ENCODE measurements at places on chromosomes 4 and X.
A peak's percentile ranks its signal among the peaks of the same experiment; 100 is the strongest.

DNA sequence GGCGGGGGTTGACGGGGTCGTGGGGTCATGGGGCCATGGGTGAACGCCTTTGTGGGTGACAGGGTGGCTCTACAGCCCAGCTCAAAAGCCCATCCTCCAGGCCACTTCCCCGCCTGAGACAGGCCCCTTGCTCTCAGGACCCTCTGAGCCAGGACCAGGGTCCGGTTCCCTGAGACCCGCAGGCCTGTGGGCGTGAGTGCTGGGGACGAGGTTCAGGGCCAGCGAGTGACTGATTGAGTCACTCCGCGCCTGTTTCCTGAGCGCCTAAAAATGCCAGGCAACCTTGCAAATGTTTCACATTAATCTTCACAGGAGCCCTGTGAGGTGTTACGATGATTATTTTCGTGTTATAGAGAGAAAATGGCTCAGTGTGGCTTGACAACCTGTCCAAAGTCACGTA lies 97.8 kb downstream of the ZNF674 start:
- no peak for DNase-seq

DNA sequence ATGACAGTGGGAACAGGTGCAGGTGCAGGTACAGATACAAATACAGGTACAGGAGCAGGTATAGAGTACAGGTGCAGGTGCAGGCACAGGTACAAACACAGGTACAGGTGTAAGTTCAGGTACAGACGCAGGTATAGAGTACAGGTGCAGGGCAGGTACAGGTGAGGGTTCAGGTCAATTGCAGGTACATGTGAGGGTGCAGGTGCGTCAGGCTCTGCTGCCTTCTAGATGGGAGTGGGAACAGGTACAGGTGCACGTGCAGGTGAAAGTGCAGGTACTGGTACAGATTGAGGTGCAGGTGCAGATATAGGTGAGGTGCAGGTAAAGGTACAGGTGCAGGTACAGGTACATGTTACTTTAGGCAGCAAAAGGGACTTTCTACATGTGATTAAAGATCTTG lies 85.7 kb downstream of the CRLF2 start:
- no peak for DNase-seq

GRCh38 chr4:173252024-173252935 lies 81.9 kb downstream of the HMGB2 start:
- no peak for DNase-seq

- DNase-seq = no peak
Measured at GRCh38 chrX:47918274-47918673, 81.6 kb downstream of the ZNF81 start.

- no peak for DNase-seq
Measured at GRCh38 chrX:261919-262352, 19.2 kb upstream of the PLCXD1 start.

GRCh38 chrX:48896611-48897011 lies 957 bp downstream of the TIMM17B start:
- no peak for DNase-seq

- no peak for DNase-seq
Measured at GRCh38 chr4:30714408-30715031, 5.6 kb upstream of the PCDH7 start.

DNA sequence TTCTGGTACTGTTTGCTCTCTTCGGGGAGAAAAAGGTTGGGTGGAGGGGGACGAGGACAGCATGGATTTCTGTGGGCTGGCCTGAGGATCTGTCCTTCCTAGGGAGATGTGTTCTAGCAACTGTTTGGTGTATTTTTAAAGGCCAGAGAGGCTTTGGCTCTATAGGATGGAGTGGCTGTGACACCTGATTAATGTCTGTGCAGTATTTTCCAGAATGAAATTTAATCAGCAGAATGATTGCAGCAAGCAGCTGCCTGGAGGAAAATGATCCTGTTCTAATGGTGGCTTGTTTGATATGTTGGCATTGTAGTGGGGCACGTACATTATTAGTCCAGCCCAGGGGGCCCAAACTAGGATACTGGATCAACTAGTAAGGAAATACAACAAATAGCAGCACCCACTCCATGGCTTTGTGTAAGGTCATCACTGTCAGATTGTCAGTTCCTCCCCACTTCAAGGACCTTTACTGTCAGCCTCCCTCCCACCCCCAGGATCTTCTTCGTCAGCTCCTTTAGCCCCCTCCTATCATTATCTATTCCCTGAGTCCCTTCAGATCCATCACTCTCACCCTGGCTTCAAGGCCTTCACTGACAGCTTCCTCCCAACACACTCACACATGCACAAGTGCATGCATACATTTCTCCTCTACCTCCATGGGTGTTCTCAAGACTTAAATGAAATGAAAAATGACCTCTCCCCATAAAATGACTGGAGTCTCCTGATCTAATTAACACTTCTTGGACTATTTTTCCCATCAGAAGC lies 10.4 kb upstream of the TMEM255A start:
- no peak for DNase-seq

GRCh38 chrX:17403189-17403691 lies 28.2 kb downstream of the NHS start:
- no peak for DNase-seq

- no peak for DNase-seq
Measured at GRCh38 chr4:53616219-53616618, 24.9 kb upstream of the LNX1 start.

- DNase-seq = no peak
Measured at GRCh38 chrX:47817421-47817820, 19.3 kb upstream of the ZNF81 start.

DNA sequence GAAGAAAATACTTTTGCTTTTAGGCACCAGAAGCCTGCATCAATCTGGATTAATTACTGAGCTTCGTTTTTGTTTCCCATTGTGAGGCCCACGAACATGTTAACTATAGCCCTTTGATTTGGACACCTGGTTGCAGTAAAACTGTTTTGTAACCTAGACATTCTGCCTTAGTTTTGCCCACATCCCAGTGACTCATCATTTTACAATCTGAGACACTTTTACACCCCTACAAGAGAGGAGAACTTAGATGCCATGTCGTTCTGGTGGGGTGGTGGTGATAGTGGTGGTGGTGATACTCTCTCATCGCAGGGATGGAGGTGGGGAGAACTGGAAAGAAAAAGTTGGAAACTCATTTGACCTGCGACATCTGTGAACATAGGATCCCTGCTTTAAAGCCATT lies 1257.2 kb downstream of the ADGRL3 start:
- no peak for DNase-seq

DNA sequence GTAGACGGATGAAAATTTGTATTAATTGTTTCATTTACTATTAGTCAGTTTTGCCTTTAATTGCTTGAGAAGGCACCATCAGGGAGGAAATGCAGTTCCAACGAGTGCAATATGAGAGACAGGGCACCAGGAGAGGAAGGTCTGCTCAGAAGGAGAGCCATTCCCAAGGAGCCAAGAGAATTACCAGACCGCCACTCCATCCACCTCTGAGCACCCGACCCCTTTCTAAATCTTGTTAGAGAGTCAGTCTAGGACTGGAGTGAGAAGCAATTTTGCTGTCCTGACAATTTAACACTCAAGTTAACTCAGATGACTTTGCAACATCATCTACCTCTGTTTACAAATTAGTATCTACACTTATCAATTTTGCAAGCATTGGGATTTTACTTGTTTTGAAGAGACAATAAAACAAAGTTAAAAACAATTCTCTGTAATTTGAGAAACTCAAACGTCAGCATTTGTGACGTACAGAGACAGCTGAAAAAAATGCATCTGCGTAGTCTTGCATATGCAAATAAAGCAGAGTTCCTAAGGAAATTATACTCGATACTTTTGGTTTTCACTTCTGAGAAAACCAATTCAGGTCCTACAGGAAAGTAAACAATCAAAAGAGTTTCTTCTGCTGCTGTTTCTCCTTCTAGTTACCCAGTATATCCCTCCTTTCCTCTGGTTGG lies 1704.7 kb upstream of the TENM3 start:
- DNase-seq = no peak

- peak; percentile 32 for DNase-seq
Measured at GRCh38 chr4:88605736-88606135, 13.5 kb downstream of the HERC3 start.

GRCh38 chr4:121814756-121815155 lies 8.9 kb downstream of the CCNA2 start:
- DNase-seq = no peak

DNA sequence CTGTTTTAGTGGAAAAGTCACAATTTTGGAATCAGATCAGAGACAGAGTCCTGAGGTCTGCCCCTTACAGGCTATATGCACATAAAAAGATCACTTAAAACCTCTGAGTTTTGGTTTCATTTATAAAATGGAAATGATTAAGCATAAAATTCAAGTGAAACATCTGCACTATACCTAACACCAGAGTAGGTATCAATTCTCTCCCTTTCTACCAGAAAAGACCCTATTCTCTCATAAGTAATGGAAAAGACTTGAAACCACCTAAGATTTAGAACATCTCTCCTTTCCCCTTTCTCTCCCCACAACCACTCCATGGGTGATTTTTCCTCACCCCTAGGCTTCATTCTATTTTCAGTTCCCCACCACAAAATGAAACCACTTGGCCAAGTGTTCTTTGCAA lies 907 bp downstream of the LHFPL1 start:
- DNase-seq = peak; percentile 5

DNA sequence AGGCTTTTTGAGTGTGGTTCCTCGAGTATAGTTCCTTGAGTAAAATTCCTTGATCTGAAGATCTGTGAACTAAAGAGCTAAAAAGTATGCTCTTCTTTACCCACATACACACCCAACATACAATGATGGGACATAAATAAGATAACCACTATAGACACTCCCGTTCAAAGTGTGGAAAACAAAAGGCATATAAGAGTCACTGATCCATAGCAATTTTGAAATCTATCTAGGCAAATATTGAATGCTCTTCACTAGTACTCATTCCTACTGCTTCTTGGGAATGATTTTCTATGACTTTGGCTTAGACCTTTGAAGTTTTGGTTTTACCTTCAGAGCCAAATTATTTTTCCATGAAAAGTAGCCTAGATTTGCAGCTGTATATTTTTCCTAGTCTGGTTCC lies 26.4 kb downstream of the PITX2 start:
- no peak for DNase-seq

DNA sequence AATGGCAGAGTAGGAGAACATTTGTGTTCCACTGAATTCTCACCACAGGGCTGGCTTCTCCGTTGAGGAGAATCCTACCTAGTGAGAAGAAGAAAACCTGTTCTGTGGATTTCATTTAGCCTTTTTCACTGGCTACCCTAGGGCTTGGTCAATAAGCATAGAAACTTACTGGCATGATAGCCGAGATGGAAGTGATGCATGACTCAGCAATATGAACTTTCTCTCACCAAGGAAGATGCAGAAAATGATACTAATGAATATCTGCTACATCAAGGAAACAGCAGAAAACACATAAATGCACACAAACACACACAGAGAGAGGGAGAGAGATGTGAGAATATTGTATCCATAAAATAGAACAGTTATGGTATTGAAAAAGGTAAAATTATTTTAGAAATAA lies 216.3 kb downstream of the HHIP start:
- no peak for DNase-seq

GRCh38 chr4:164293743-164294142 lies 460.2 kb upstream of the SMIM31 start:
- no peak for DNase-seq

DNA sequence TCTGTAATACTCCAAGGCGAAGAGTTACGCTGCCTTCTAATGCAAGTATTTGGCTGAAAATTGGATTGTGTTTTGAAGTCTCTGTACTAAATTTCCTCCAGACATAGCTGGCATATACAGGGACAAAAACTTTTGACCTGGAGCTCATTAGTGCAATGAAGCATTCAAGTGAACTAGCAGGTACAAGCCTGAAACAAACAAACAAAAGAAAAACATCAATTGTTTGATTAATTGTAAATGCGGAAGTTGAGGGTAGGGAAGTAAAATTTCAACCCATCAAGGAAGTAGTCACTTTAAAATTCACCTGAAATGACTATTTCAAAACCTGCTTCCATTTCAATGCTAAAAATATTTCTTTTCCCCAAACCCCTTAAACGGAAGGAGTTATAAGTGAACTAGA lies 516.3 kb upstream of the ATOH1 start:
- DNase-seq = no peak

- DNase-seq = no peak
Measured at GRCh38 chr4:81806485-81806884, 334.8 kb upstream of the RASGEF1B start.

GRCh38 chr4:159051245-159052071 lies 51.4 kb upstream of the RAPGEF2 start:
- DNase-seq = no peak

- no peak for DNase-seq
Measured at GRCh38 chr4:87053176-87053658, 118.4 kb downstream of the AFF1 start.

GRCh38 chrX:73828080-73828720 lies 265.2 kb downstream of the CHIC1 start:
- no peak for DNase-seq

DNA sequence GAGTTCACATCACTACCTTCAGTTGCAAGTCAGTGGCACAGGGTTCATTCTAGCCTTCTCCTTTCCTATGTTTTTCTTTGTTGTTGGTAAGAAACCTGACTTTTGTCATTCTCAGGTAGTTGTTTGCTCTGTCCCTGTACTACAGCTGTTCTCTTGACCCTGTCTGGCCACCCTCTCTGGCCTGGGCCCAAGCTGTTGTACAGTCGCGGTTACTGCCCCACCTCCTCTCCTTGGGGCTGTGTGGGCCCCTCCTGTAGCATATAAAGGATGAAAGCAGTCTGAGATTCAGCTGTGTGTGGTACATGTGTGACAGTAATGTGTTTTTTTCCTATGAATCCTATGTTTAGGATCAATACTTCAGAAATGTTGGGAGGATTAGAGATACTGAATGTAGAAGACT lies 12.5 kb downstream of the MOB1B start:
- DNase-seq = no peak

Data from CD4-positive, alpha-beta memory T cell (primary cell).